Umbilical cord (tissue), 2 donors: ENCODE measurements at places on chromosomes 13 and 19.
A peak's percentile ranks its signal among the peaks of the same experiment; 100 is the strongest.

DNA sequence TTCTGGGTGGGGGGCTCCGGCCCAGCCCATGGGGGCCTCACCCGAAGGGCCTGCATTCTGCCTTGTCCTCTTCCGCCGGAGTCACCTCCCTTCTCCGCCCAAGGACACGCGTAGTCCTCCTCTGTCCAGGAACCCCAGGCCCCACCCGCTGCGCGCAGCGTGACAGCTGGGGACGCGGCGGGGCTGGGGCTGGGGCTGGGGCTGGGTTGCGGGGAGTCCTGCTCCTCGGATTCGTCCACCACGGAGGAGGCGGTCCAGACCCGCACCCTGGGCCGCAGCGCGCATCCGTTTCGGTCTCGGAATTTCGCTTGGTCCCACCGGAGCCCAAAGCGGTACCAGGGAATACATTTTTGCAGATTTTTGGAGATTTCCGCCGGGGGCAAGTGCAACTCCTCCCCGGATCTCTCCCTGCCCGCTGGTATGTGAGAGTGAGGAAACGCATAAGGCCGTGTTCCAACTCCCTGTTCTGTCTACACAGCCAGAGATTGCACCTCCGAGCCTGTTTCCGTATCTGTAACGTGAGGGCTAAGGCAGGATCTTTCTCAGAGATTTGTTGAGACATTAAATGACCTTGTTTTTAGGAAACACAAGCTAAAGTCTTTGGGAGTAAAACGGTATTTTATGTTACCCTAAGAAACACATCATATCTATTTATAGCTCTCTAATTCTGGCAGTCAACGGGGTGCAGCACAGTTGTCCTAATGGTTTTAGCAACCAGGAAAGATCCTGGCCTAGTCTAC, at the start of gene COX7A1:
TSS of gene COX7A1 (minus strand) at position 96 of the 740 bp plus-strand sequence. CDS start at position 56, 40 bp downstream.
- peak; percentile 71 for DNase-seq

DNA sequence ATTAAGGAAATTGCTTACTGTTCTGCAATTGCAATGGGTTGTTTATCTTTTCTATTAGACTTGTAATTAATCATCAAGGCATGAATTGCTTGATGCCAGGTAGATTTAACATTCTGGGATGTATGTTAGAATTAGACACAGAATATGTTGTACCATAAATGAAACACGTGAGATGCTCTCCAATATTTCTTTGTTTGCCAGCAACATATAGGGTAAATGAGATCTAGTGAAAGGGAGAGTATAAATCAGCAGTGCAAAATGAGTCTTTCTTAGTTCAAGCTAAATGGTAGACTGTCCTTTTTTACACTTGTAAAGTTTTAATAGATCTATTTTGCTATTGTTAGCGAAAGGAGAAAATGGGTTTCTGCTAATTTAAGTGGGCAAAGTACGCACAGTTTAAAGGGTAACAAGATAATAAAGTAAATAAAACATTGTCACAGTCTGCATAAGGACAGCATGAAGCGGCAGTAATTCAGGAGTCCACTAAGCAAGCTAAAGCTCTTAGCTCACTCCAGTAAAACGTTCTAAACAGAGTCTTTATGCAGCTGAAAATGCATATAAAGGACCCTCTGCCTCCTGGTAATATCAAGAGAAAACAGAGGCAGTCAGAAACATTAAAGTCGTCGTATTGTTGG, 1137.1 kb downstream of the OLFM4 start:
- DNase-seq, result no peak

DNA sequence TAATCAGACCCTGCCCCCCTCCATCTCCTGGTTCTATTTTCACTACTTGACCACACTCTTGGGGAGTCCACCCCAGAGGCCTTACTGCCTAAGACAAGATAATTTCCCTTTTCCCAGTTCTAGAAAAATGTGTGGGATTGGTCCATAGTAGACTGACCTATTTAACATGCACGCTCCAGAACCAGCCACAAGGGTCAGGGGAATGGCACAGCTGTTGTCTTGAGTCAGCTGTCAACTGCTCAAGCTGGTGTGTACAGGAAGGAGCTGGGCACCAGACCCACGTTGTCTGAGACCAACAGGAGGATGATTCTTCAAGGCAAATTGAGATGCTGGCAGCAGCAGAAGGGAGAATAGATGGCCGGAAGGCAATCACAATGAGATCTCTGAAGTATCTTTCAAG, 280.5 kb downstream of the UQCRFS1 start:
- no peak for DNase-seq

- DNase-seq, result no peak
These were observed 48.0 kb downstream of the NFIX start for GRCh38 chr19:13043285-13043684.

DNA sequence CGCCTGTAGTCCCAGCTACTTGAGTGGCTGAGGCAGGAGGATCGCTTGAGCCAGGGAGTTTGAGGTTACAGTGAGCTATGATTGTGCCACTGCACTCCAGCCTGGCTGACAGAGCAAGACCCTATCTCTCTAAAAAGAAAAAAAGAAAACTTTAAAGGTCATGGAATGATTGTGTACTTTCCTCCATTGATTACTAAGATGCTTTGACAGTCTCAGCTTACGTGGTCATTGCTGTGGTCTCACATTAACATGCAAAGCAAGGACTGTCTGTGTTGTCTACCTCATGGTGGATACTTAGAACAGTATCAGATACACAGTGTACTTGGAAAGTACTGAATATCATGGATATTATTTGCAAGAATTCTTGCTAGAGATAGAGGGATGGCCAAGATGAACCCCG, 14.0 kb upstream of the TNFSF14 start:
- no peak for DNase-seq

DNA sequence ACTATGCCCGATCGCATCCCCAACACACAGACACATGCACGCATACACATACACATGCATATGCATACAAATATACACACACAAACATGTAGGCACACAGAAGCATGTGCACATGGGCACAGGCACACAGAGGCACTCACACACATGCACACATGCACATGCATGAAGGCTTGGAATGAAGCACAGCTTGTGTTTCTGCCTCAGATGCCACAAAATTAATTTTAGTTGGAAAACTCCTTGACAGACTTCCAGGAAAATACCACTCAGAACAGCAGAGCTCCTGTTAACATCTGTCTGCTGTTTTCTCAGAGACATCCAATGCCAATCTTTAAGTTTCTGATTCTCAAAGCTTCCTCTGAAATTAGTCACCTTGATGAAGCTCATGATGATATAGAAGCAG, 532.7 kb downstream of the RFC3 start:
- no peak for DNase-seq

- peak; percentile 89 for DNase-seq
These were observed 327.8 kb downstream of the SUCLA2 start for GRCh38 chr13:47673009-47673850.

- DNase-seq, result no peak
These were observed 8.9 kb upstream of the VN1R1 start for GRCh38 chr19:57465680-57466381.

GRCh38 chr19:37564624-37565369, 29.8 kb downstream of the ZNF571 start:
- no peak for DNase-seq

- no peak for DNase-seq
These were observed 222.4 kb upstream of the PCDH17 start for GRCh38 chr13:57409121-57409520.

GRCh38 chr13:34933786-34934185, 8.3 kb upstream of the NBEA start:
- no peak for DNase-seq

GRCh38 chr13:112928972-112929782, 39.8 kb upstream of the MCF2L start:
- DNase-seq, result peak; percentile 59

DNA sequence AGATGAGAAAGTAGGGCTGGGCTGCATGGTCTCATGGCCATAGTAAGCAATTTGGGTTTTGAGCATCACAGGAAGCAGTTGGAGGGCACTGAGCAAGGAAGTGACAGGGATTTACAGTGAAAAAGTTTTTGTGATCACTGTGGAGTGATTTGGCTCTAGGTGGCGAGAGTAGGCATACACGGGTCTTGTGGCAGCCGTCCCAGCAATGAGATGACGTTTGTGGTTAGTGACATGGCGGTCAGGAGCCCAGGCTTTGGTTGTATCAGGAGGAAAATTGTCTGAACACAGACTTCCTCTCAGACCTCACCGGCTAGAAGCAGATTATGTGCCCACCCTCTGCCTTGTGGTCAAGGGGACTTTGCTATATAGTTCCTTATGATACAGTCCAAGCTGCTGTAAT, 3.3 kb downstream of the ZNF444 start:
- DNase-seq, result no peak

DNA sequence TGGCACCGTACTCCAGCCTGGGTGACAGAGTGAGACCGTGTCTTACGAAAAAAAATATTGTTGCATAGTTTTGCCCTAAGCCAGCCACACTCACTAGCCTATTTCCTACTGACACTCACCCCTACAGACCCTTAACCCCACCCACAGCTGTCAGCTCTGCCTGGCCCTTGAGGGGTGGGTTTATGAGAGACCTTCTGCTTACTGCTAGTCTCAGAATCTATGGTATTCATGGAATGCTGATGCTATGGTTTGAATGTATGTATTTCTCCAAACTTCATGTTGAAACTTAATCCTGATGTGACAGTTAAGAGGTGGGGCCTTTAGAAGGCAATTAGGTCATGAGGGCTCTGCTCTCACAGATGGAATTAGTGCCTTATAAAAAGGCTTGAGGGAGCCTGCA, 79.2 kb upstream of the LRCH1 start:
- no peak for DNase-seq

DNA sequence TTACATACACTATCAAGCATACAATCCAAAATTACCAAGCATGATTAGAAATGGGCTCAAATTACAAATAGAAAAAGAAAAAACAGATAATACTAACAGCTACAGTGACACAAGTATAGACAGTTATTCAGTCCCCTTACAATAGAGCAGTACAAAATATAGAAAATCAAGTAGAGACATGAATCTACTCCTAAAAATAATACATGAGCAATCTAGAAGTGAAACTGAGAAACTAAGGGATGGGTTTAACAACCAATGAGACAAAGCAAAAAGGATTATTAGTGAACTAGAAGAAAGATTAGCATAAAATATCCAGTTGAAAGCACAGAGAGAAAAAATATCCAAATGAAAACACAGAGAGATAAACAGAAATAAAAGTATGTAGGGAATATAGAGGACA, 426.7 kb downstream of the TBC1D4 start:
- no peak for DNase-seq

DNA sequence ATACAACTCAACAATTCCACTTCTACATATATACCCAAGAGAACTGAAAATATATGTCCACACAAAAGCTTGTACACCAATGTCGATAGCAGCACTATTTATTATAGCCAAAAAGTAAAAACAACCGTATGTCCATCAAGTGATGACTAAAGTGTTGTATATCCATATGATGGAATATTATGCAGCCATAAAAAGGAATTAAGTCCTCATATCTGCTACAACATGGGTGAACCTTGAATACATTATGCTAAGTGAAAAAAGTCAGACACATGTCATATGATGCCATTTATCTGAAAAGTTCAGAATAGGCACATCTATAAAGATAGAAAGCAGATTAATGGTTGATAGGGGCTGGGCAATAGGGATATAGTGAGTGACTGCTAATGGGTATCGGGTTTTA, 204.5 kb downstream of the KCNRG start:
- DNase-seq, result no peak

- no peak for DNase-seq
These were observed 748 bp downstream of the LHFPL6 start for GRCh38 chr13:39602277-39602613.

- no peak for DNase-seq
These were observed 2.0 kb upstream of the TNFSF14 start for GRCh38 chr19:6671960-6672359.

- DNase-seq, result no peak
These were observed 2.1 kb downstream of the FUT1 start for GRCh38 chr19:48750351-48750750.

- no peak for DNase-seq
These were observed 425.4 kb downstream of the DCT start for GRCh38 chr13:94053986-94054593.

GRCh38 chr13:46850214-46850613, 46.6 kb downstream of the HTR2A start:
- no peak for DNase-seq

DNA sequence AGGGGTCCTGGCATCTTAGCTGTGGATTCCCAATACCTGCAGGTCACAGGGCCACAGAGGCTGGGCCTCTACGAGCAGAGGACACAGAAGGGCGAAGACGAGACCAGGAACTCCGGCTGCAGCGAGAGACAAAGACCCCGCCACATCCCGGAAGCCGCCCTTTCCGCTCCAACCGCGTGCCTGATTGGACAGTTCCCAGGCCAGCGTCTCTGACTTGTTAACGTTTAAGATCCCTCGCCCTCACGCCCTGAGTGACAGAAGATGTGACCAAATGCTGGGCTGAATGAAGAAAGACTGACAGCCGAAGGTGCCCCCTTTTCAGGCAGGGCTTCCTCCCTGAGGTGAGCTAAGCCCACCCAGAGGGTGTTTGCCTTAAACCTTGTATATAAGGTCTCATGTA, at the start of gene ZNF98:
TSS of gene ZNF98 (minus strand) at position 136 of the 400 bp plus-strand sequence. CDS start at position 14, 122 bp downstream.
- DNase-seq, result peak; percentile 19

GRCh38 chr13:112183532-112184090, 116.7 kb downstream of the SOX1 start:
- DNase-seq, result no peak

DNA sequence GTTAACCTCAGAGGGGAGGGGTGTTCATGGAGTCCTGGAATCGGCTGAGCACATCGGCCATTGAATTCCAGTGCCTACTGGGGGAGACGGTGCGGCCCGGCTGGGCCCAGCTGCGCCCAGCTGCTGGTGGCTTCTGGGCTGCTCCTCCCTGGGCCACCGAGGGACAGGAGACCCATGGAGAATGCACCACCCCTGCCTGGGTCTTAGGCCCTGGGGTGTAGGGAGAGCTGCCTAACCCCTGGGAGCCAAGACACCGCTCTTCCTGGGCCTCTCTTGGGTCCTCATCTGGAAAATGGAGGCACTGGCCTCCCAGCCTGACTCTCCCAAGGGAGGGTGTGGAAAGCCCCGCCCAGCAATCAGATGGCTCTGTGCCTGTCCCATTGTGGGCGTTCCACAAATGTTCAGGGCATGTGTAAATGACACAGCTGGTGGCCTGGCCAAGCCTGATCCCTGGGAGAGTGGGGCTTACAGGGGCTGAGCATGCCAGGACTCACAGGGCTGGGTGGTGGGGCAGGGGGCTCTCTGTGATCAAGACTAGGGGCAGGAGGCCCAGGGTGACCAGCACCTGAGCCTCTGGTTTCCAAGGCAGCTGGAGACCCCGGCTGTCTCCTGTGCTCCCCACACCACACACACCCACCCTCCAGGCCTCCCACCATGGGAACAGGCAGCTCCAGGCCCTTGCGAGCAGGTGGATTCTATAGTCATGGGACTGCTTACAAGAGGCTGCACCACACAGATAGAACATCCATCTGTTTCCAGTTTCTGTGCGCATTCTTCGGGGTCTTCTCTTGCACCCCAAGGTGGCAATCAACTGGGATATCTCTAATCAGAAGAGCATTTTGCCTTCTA, 150.9 kb downstream of the URI1 start:
- DNase-seq, result no peak

DNA sequence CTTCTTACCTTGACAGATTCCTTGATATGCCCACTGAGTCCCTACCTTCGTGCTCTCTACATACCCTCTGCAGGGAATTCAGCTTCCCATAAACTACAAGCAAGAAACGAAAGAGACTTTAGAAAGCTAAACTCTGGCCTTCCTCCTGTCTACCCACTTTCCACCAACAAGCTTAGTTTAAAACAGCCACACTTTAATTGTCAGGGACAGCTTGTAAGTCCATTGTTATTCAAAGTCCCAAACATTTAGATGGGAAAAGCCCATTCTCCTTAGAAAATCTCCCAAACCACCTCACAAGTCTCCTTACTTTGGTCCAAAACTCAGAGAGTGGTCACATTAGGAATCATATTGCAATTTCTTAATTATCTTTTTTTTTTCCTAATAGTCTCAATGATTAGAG, 2695.8 kb downstream of the PCDH9 start:
- DNase-seq, result no peak

GRCh38 chr19:2266183-2266993, 10.2 kb upstream of the JSRP1 start:
- peak; percentile 85 for DNase-seq
